T-helper 17 cell (primary cell): ENCODE measurements at places on chromosomes 2 and 18. TPM values are rescaled to one million over a fixed set of nuclear protein-coding genes. Genes with fewer than 3 reads are reported as not detected.

- H3K27me3 ChIP-seq, result no peaks in the 10 kb centered on the region
- no peak for DNase-seq
- peaks cover 10% of the 10 kb centered on the region for H3K4me1 ChIP-seq
Measured at GRCh38 chr2:135840601-135841000, 3.6 kb upstream of the LCT start.

DNA sequence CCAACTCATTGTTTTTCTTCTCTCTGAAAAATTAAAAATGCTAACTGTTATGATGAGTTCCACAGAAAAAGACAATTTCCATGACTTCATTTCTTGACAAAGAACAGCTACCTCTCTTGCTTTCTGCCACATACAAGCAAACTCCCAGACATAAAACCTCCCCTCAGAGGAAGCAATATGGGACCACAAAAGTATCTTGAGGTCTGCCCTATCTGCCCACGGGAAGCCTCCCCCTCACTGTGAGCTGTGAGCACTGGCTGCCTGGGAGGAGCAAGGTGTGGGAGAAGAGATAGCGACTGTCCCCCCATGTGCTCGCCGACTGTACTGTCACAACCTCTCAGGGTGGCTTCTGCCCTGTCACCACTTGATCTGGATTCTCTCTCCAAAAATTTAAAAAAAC, 69.7 kb upstream of the NRP2 start:
- H3K4me1 ChIP-seq, result peaks cover 8% of the 10 kb centered on the region
- DNase-seq, result no peak
- no peak overlapping the region for H3K27ac ChIP-seq
- peaks cover 13% of the 10 kb centered on the region for H3K27me3 ChIP-seq
- H3K36me3 ChIP-seq, result no peaks in the 10 kb centered on the region

GRCh38 chr2:55025627-55026026, 24.6 kb downstream of the RTN4 start:
- DNase-seq, result no peak
- no peak overlapping the region for H3K4me3 ChIP-seq
- H3K27ac ChIP-seq, result no peak overlapping the region
- H3K4me1 ChIP-seq, result peaks cover 4% of the 10 kb centered on the region

The FEV gene
- total RNA-seq, result not detected
